Activated CD8-positive, alpha-beta memory T cell treated with anti-CD3 and anti-CD28 coated beads for 4 hours (primary cell): ENCODE measurements at places on chromosomes 6 and 20.

- DNase-seq, result no peak
Observed at GRCh38 chr20:47059536-47059935, 164.9 kb downstream of the EYA2 start.

DNA sequence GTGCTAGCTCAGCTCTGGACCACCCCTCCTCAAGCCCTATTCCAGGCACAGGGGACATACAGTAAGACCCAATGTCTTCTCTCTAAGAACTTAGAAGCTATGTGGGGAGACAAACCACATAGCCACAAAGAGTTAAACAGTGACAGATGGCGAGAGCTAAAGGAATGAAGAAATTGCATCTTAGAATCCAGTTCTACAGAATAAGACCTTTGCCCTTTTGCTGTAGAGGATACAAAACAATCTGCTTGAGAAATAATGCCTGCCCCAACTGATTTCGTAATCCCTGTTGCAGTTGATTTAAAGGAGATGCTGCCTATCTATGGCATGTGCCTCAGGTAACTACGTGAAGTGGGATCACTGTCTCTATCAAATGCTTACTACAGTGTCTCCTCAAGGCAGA is 31.2 kb downstream of the TNFRSF21 start:
- DNase-seq, result no peak

DNA sequence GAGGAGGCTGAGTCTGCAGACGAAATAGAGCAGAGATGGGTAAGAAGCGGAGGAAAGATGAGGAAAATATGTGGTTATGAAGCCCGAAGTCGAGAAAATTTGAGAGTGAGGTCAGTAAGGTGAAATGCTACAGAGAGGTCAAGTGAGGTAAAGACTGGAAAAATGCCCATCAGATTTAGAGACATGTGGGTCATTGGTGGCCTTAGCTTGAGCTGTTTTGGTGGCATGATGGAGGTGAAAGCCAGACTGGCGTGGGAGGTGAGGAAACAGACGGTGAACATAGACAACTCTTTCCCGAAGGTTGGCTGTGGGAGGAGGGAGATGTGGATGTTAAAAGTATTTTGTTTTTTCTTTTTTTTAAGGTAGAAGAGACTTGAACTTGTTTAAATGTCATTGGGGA is 9.4 kb downstream of the ARFGEF2 start:
- no peak for DNase-seq

- no peak for DNase-seq
Observed at GRCh38 chr6:161257793-161258457, 15.9 kb downstream of the AGPAT4 start.

- no peak for DNase-seq
Observed at GRCh38 chr6:13923527-13924145, 1.1 kb upstream of the RNF182 start.

DNA sequence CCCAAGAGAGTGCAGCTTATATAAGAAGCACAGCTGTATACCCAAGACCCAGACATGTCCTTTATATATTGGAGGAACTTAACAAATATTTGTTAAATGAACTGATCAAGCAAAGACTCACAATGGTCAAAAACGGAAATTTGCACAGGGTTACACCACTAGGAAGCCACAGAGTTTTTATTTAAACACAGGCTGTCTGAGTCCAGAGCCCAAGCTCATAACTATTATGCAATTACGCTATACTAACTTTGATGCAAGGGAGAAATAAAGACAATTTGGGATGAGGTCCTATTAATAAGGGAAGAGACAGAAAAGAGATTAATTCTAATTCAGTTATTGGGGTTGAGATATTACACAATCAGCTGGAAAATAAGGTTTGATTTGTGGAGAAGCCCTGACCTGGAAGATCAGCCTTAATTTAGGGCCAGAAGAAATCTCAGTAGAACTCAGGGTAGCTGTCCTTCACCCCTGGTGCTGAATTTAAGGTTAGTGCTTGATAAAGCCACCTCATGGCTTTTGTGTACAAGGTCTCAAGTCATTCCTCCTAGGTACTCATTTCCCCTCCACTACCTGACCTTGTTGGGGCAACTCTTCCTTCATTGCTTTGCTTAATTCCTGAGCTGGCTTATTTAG is 10.5 kb upstream of the ZNF334 start:
- no peak for DNase-seq

GRCh38 chr6:29465801-29466200 is 8.8 kb downstream of the OR2H1 start:
- DNase-seq, result no peak

- DNase-seq, result no peak
Observed at GRCh38 chr20:9068841-9069663, at the start of gene PLCB4. TSS of gene PLCB4 (plus strand) at chr20:9069087. CDS start at chr20:9307815, 238,728 bp downstream.

GRCh38 chr20:23513164-23513563 is 22.2 kb downstream of the CST8 start:
- DNase-seq, result no peak

DNA sequence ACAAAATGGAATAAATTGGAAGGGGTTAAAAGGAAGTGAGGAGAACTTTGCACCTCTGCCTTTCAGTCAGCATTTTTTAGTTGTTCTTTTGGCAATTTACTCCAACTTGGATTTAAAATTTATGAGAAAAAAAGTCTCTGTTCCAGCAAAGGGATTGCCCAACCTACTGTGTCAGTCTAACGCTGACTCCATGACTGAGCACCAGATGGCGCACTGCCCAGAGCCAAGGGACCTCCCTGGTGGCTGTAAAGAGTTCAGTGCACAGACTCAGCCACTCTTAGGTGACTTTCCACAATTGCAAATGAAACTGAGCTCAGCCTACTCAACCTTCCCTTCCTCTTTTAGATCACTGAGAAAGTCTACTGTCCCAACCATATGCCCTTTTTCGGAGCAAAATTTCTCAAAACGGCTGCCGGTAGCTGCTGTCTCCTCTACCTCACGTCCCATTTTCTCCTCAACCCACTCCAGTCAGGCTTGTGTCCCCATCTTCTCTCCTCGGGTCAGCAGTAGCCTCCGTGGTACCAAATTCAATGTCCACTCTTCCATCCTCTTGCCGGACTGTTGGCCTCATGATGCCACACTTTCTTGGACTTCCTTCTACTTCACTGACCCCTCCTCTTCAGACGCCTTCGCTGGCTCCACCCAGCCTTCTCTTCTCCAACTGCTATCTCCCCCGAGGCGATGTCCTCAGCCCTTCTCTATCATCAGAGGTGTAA is 38.7 kb downstream of the GSTA2 start:
- peak; percentile 2 for DNase-seq

DNA sequence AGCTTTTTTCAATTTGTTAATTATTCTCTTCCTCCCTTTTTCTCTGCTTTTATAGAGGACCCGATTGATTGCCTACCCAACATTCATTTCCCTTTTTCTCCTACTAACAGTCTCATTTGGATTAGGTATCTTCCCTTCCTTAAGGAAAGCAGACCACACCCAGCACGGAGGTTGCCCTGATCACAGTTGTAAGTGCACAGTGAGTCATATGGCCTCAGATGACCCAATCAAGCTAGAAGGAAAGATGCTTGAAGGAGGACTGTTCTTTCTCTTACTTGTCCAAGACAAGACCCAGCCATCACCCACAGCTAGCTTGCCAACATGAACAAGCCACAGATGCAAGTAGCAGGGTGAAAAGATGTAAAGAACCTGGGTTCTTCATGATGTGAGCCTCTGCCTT is 518.6 kb downstream of the PKHD1 start:
- DNase-seq, result no peak

DNA sequence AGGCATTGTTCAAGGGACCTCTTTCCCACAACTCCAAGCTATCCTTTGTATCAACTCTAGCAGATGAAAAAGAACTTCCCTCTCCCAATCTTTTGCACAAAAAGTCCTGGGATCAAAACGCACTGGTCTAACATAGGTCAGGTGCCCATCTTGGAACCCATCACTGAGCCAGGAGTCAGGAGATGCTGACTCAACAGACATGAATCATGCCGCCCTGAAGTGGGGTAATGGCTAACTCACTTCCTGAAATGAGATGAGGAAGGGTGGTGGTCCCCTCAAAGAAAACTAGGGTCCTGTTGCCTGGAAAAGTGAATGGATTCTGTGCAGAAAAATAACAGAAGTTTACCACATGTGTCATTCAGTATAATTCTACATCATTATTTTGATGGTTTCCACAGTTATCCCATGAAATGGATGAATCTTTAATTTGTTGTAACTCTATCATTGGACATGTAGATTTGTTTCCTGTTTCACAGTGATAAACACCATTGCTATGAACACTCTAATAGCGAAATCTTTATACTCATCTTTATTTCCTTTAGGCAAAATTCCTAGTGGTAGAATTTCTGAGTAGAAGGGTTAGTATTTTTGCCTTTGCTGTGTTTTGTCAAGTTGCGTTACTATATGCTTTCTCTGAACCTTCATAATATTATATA is 151.3 kb downstream of the SLC16A10 start:
- no peak for DNase-seq

DNA sequence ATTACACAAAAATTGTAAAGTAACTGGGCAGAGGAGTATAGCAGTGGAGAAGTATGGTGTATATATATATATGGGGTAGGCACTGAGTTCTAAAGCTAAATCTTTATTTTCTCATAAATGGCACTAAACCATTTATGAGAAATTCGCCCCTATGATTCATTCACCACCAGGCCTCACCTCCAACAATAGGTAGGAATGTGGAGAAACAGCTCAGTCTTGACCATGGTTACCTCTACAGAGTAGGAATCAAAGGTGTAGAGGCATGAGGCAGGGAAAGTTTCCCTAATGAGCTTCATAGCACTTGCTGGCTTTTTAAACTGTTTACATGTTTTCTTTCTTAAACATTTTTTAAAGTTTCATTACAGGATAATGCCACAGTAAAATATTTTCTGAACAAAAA is 36.9 kb upstream of the SUMO4 start:
- DNase-seq, result no peak

GRCh38 chr6:169424821-169425240 is 171.2 kb upstream of the THBS2 start:
- no peak for DNase-seq

DNA sequence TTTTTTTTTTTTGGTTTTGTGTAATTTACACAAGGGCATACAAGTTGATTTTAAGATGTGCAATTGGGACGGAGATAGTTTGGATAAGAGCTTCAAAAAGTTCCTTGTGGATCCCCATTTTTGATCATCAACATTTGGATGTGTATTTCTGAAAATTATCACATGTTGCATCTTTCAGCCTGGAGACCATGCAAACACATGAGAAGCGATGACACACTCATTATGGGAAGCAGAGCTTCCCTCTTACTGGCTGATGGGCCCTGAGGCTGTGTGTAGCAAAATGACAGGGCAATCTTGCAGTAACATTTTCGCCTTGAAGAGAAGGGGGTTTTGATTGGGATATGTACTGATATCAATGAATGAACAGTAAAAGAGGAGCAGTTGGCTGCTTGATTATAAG is 22.0 kb upstream of the RIPK1 start:
- DNase-seq, result no peak

DNA sequence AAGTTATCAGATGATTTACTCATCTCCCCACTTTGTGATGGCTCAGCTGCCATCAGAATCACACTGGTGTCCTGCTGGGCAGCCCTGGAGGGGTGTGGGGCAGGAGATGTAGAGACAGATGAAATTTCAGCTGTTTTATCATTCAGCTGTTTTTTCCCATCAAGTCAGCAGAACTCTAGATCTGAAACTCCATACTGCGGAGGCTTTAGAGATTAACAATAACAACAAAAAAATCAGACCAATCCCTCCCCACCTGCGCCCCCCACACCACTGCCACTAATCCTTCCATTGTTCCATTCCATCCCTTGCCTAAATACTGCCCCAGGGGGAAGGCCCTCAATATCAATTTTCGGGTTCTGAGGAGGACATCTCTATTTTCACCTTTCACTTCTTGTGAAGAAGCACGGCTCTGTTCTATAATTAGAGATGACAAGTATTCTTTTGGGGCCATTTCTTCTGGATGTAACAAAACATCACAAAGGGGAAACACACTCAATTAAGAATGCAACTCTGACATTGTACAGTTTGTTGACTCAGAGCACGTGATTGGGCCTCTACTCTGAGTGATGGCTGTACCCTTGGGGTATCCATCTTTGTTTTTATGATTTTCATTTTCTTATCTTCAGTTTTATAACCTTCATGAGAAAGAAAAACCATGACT is 396.3 kb downstream of the ZFAND3 start:
- no peak for DNase-seq

GRCh38 chr20:48761023-48761785 is 66.6 kb downstream of the PREX1 start:
- DNase-seq, result peak; percentile 31
